Stimulated activated CD4-positive, alpha-beta T cell treated with anti-CD3 and anti-CD28 coated beads, Interleukin-1b, Interleukin-23, amount 100 ng/mL, for 1 hour (primary cell): ENCODE measurements at places on chromosomes 6 and 20.

- no peak for DNase-seq
Measured at GRCh38 chr6:14108571-14109410, 8.8 kb upstream of the CD83 start.

GRCh38 chr6:35552285-35552917 lies 39.7 kb upstream of the TULP1 start:
- peak; percentile 15 for DNase-seq

DNA sequence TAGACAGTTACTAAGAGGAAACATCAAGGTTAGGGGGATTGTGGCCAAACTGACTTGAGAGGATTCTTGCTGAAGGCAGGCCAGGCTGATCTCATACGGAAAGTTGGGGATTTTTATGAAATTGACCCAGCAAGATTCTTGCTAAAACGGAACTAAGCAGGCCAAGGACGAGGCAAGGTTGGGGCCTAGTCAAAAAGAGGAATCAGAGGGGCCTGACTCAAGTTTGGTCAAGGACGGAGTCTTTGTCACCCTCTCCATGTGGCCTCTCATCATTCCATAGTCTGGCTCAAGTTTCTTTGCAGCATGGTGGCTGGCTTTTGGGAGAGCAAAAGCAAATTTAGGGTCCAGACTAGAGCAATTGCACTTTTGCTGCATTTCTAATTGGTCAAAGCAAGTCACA lies 7.9 kb upstream of the HECA start:
- DNase-seq, result no peak

GRCh38 chr6:166851426-166851825 lies 104.9 kb downstream of the RNASET2 start:
- DNase-seq, result no peak

GRCh38 chr6:158417760-158418098 lies 105.5 kb downstream of the TULP4 start:
- no peak for DNase-seq

DNA sequence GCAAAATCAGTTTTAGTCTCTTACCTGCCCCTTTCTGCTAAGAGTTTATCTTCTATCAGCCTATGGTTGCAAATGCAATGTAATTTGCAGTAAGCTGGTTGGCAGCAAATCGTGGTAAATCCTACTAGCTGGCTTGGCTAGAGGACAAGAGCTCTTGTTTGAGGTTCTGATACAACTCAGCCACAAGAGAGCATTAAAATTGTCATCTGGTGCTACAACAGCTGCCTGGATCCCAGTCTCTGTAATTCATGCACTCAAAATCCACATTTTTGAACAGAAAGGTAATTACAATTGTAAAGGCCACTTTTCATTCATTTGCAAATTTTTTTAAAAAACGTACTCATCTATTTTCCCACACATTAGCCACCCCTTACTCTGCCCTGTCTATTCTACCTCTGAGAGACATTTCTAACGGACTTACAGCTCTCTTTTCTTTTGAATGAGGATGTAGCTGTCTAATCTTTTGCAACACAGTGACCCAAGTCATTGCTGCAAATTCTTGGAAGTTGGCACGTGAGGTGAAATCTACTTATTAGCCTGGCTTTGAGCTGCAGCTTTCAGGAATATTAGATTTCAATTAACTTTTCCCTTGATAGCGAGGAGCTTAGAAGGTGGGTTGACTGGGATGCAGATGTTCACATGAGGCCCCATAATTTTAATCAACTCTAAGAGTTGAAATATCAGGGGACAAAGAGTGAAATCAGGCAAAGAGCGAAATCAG lies 54.0 kb upstream of the FAM184A start:
- no peak for DNase-seq

- no peak for DNase-seq
Measured at GRCh38 chr6:81897793-81898192, 145.3 kb upstream of the TENT5A start.

- DNase-seq, result no peak
Measured at GRCh38 chr6:123089226-123089625, 93.2 kb downstream of the CLVS2 start.

DNA sequence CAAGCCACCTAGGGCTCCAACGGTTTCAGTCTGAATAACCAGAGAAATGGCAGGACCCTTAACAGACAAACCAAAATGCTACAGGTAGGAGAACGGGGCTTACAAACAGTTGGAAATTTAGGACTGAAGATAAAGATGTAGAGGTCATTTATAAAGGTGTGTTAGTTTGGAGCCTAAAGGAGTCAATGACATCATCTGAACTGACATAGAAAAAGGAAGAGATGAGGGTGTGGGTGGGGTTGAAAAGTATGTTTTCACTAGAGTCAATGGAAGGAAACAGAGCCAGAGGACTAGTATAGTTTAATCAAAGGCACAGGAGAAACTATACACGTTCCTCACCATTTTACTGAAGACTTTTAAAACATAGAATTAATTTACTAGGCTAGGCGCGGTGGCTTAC lies 71.0 kb upstream of the FOXO3 start:
- DNase-seq, result no peak

DNA sequence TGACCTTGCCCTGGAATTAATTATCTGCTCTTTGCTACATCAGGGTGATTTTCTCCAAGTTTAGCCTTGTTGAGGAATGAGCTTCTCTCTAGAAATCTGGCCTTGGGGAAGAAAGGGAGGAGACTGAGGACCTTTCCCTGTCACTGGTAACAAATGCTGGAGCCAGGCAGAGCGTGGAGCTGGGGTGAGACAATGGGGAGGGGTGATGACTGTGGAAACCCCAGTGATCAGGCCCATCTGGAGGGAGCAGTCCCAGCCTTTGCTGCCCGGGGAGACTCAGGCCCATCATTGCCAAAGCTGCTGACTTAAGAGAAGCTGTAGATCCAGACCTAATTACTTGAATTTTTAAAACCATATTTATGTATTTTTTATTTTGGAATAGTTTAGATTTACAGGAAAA lies 31.3 kb downstream of the BCAS4 start:
- DNase-seq, result no peak

GRCh38 chr20:4513720-4514119 lies 208.0 kb upstream of the PRND start:
- no peak for DNase-seq
